ENCODE measurements at places on chromosomes 1 and 21. TPM values are rescaled to one million over a fixed set of nuclear protein-coding genes. Genes with fewer than 3 reads are reported as not detected.

DNA sequence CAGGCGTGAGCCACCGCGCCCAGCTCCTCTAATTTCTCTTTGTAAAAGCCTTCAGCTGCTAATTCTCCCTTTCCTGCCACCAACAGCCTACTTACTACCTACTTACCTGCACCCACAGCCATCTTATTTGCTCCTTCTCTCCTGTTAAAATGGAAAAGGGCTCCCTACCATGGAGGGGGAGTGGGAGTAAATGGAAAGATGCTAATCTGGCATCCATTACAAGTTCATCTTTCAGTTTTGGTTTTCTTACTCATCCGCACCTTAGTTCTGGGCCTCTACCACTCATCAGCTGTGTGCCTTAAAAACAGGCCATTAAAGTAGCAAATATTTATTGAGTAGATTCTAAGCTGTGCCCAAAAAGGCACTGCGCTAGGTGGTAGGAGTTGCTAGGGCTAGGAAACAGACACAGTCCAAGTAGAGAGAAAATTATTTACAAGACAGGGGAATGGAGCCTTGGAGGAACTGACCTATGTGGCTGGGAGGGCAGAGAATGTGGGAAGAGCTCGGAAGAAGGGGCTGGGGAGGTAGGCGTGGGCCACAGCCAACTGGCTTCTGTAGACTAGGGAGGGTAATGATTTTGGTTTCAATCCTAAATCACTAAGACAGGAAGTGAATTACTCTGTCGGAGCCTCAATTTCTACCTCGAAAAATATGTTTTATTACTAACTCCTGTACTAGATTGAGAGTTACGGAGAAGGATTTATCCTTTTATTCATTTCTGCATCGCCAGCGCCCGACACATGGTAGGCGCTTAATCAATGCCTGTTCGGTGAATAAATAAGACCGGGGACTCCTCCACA, 685 bp upstream of the DDI2 start:
- H3K27ac ChIP-seq, result peak overlapping the region; percentile 85
- peak overlapping the region; percentile 94 for H3K4me3 ChIP-seq
- H3K27me3 ChIP-seq, result no peaks in the 10 kb centered on the region
- peaks cover 43% of the 10 kb centered on the region for H3K4me1 ChIP-seq
- no peak for DNase-seq

GRCh38 chr21:35896060-35896459, 164.3 kb downstream of the SETD4 start:
- DNase-seq, result no peak
- H3K27me3 ChIP-seq, result peaks cover 10% of the 10 kb centered on the region

DNA sequence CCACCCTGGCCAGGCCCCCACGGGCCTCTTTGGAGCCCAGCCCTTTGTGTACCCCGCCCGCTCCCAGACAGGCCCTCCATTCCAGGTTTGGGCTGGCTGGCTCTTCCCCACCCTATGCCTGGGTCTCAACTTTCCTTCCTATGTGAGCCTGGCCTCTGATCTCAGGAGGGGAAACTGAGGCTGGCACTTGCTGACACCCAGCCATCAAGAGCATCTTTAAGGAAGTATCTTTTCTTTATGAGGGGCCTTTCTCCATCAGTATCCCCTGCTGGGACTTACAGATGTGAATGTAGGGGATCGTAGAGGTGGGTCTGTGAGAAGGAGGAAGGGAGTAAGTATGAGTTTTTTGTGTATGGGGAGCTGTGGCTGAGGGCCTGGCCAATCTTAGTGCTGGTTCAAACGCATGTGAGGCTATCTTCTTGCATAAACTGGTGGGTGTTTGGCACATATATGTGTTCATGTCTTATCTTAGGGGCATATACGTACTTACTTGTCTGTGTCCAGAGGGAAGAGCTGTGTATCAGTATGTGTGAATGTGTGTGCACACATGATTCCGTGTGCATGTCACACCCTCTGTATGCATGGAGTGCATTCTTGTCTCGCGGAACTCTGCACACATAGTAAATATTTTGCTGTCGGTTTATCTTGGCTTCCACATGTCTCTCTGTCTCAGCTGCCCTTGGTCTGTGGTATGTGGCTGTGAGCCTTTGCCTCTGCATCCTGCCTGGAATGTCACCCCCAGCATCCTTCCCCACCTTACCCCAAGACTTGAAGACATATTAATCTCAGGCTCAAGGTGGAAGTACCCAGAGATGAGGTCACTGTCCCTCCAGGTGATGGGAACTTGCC, 5.4 kb downstream of the NECTIN4 start:
- no peak overlapping the region for H3K4me3 ChIP-seq
- no peak overlapping the region for H3K27ac ChIP-seq
- no peaks in the 10 kb centered on the region for H3K4me1 ChIP-seq
- DNase-seq, result no peak

GRCh38 chr1:3061981-3062615, 6.9 kb upstream of the PRDM16 start:
- H3K4me3 ChIP-seq, result no peak overlapping the region
- H3K4me1 ChIP-seq, result no peaks in the 10 kb centered on the region
- DNase-seq, result no peak
- no peak overlapping the region for H3K27ac ChIP-seq
- no peaks in the 10 kb centered on the region for H3K27me3 ChIP-seq
- H3K36me3 ChIP-seq, result no peaks in the 10 kb centered on the region

- no peaks in the 10 kb centered on the region for H3K36me3 ChIP-seq
- DNase-seq, result no peak
These were observed 148.0 kb downstream of the GALNT2 start for GRCh38 chr1:230215031-230215430.

- no peaks in the 10 kb centered on the region for H3K4me1 ChIP-seq
- peak overlapping the region; percentile 50 for H3K4me3 ChIP-seq
- no peaks in the 10 kb centered on the region for H3K36me3 ChIP-seq
- DNase-seq, result peak; percentile 7
These were observed 1.2 kb upstream of the NEGR1 start for GRCh38 chr1:72283307-72284083.

DNA sequence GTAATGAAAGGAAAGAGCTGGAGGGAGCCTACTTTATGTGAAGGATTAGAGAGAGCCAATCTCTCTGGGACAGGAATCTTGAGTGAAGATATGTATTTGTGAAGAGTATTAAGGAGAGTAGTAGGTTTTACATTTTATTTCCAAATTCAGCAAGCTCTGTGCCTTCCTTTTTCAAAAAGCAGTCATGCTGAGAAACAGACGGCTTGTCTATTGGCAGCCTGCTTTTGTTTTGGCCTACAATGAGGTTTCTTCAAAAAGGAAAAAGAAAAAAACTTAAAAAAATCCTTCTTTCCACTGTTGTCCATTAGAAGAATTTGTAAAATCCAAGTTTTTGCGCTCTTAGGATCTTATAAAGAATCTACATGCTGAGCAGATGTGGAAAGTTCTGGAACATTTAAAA, 103.6 kb upstream of the PTGFR start:
- H3K27me3 ChIP-seq, result no peaks in the 10 kb centered on the region
- H3K4me1 ChIP-seq, result no peaks in the 10 kb centered on the region
- no peaks in the 10 kb centered on the region for H3K36me3 ChIP-seq
- H3K4me3 ChIP-seq, result no peak overlapping the region

DNA sequence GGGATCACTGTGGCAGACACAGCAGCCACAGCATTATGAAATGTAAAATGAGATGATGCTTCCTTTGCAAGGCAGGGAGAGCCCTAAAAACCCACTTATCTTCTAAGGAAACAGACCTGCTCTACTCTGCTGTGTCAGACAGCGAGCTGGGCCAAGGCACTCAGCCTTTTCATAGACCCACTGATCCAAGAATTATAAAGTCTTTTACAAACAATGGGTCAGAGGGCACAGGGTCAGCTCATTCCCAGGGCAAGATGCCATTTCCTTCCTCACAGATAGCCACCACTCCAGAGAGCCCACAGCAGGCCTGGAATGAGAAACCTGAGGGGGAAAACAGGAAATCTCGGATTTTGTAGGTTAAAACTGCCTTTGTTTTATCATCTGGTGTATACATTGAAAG, 42.9 kb downstream of the CASQ2 start:
- no peaks in the 10 kb centered on the region for H3K36me3 ChIP-seq
- no peaks in the 10 kb centered on the region for H3K27me3 ChIP-seq
- no peak overlapping the region for H3K4me3 ChIP-seq
- no peak for DNase-seq

DNA sequence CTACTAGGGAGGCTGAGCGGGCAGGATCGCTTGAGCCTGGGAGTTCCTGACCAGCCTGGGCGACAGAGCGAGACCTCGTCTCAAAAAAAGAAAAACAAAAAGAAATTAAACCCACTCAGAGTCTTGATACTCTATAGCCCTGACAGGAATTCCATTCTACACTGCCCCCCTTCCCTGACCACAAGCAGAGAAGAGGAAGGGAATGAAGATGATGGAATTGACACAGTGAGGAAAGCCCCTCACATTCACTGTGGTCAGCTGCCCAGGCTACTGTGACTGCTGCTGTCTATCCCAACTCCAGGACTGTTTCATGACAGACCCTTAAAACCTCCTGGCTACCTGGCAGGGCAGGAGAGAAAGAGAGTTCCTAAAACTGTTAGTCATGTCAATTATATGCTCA, 12.1 kb downstream of the LIN9 start:
- no peak for DNase-seq
- H3K27me3 ChIP-seq, result no peaks in the 10 kb centered on the region
- H3K4me1 ChIP-seq, result no peaks in the 10 kb centered on the region
- H3K36me3 ChIP-seq, result peaks cover 38% of the 10 kb centered on the region
- no peak overlapping the region for H3K27ac ChIP-seq

DNA sequence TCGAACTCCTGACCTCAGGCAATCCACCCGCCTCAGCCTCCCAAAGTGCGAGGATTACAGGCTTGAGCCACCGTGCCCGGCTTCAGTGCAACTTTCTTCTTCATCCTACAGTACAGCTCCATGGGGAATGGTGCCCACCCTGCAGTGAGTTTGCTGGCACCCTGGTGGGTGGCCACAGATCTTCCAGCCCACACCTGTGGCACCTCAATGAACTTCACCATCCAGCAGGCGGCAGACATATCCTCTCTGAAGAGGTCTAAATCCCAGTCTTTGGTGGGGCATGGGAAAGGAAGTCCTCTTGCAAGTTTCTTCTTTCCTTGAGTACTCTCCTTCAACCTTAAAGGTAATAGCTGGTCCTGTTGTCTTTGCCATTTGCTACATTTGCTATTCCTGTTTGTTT, 18.1 kb upstream of the ZBTB8A start:
- DNase-seq, result no peak
- H3K4me1 ChIP-seq, result no peaks in the 10 kb centered on the region
- no peak overlapping the region for H3K27ac ChIP-seq
- no peaks in the 10 kb centered on the region for H3K36me3 ChIP-seq

- no peaks in the 10 kb centered on the region for H3K4me1 ChIP-seq
- no peak for DNase-seq
- no peaks in the 10 kb centered on the region for H3K36me3 ChIP-seq
- peaks cover 12% of the 10 kb centered on the region for H3K27me3 ChIP-seq
These were observed 302.7 kb upstream of the SGIP1 start for GRCh38 chr1:66231217-66231616.

DNA sequence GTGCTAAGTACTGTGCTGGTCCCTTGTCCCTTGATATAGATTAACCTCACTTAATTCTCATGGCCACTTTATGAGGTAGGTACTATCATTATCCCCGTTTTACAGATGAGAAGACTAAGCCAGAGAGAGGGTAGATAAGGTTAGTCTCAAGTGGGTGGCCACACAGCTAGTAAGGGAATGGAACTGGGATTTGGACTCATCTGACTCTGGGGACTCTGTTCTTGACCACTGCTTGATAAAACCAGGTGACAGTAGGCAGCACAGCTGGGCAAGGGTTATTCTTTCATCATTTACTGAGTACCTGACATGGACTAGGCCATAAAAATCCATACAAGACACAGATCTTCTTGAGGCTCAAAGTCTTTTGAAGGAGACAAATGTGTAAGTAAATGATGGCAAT, 37.2 kb upstream of the PPP2R5A start:
- no peak overlapping the region for H3K4me3 ChIP-seq
- H3K27ac ChIP-seq, result no peak overlapping the region
- no peaks in the 10 kb centered on the region for H3K27me3 ChIP-seq
- H3K4me1 ChIP-seq, result peaks cover 10% of the 10 kb centered on the region

RGS4 gene
- polyA plus RNA-seq, result not detected

SAMD13 gene
- polyA plus RNA-seq, result 0.17 TPM

SMPDL3B gene
- 0.24 TPM for polyA plus RNA-seq

LCE1B gene
- polyA plus RNA-seq, result not detected
